ENCODE measurements at places on chromosomes 13 and 19.

GRCh38 chr13:104436555-104436954 lies 1370.3 kb upstream of the SLC10A2 start:
- no peak for DNase-seq

- DNase-seq: no peak
These were observed 34.9 kb downstream of the LRCH1 start for GRCh38 chr13:46587807-46588418.

- DNase-seq: peak; percentile 44
These were observed at the start of gene CERS4 for GRCh38 chr19:8208922-8209461. TSS of gene CERS4 (plus strand) at chr19:8209370. CDS start at chr19:8251077, 41,707 bp downstream.

DNA sequence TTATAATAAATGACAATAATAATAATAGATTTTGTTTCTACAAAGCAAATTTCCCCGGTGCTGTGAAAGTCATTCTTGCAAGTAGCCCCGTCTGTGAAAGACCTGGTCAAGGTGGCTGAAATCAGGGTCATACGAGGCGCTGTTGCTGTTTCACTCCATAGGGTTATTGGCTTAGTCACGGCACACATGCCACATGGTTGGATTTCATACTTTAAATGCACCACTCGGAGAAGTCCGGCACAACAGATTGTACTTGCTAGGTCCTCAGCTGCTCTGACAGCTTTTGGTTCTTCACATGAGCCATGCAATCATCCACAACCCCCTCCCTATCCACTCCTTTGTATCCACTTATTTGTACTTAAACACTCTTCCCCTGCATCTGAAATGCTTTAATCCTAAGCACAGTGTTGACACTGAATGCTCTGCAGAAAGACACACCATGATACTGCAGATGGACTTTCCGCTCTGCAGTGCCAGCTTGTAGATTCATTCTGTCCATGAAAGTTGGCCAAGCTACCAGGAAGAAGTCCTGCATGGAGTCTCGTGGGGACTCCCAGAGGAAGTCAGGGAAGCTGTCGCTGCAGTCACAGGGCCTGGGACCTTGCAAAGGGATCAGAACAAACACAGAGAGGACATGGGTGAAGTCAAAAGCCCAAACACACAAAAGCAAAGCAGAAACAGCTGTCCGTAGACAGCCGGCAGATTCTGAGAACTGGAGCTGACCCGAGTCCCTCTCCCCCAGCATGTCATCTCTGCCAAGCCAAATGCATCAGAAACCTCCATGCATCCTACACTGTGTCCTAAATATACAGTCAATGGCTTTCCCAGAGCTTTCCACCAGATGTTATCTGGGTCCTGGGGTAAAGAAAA lies 124.6 kb downstream of the COL4A2 start:
- DNase-seq: no peak

DNA sequence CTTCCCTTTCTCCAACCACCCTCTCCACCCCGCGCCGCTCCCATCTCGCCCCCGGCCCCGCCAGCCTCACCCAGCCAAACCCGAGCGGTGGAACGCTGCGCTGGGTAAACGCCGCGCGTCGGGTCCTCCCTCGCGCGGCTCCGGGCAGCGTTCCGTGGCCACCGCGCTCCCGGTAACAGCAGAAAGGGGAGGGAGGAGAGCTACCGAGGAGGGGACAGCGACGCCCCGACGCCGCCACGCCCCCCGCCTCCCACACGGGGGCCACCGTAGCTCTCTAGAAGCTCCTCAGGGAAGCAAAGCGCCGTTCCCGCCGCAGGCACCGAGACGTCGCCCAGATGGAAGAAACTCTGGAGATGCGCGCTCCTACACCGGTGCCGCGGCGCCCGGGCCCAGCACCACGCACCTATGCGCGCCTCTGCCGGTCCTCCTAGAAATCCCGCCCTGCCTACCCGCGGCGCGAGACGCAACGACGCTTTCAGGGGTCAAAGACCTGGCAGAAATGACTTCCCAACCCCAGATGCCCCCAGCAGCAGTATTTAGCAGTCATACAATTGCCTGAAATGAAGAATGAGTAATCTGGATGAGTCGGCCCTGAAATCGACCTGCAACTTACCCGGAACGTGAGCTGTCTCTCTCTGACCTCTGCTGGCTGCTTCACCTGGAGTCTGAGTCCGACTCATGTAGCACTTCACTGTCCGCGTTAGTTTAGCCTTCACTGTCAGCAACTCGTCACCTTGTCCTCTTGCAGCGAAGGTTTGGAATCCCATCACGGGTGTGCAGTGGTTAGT lies at the start of gene RUBCNL:
RUBCNL (minus strand) TSS at position 189 of the 788 bp plus-strand sequence. CDS start 14,777 bp downstream, outside the sequence.
- no peak for DNase-seq

- DNase-seq: no peak
These were observed 204.3 kb downstream of the DNAJC15 start for GRCh38 chr13:43227721-43228120.
